Left lung (tissue), 14 donors: ENCODE measurements at places on chromosomes 7 and 10. TPM values are rescaled to one million over a fixed set of nuclear protein-coding genes. Genes with fewer than 3 reads are reported as not detected.
A peak's percentile ranks its signal among the peaks of the same experiment; 100 is the strongest.

Gene HTRA1
- 70.4 TPM for polyA plus RNA-seq

Gene CLIP2
- polyA plus RNA-seq = 28.9 TPM

Gene CFAP43
- polyA plus RNA-seq = 24.5 TPM

Gene TMEM213
- polyA plus RNA-seq = 0.40 TPM

Gene WNT8B
- 0.10 TPM for polyA plus RNA-seq

Gene NAMPT
- 43.1 TPM for polyA plus RNA-seq

Gene IFIT3
- 13.6 TPM for polyA plus RNA-seq

Gene TMEM72
- 1.5 TPM for polyA plus RNA-seq

Gene CALHM2
- polyA plus RNA-seq = 11.1 TPM

Gene CUZD1
- 1.9 TPM for polyA plus RNA-seq

DNA sequence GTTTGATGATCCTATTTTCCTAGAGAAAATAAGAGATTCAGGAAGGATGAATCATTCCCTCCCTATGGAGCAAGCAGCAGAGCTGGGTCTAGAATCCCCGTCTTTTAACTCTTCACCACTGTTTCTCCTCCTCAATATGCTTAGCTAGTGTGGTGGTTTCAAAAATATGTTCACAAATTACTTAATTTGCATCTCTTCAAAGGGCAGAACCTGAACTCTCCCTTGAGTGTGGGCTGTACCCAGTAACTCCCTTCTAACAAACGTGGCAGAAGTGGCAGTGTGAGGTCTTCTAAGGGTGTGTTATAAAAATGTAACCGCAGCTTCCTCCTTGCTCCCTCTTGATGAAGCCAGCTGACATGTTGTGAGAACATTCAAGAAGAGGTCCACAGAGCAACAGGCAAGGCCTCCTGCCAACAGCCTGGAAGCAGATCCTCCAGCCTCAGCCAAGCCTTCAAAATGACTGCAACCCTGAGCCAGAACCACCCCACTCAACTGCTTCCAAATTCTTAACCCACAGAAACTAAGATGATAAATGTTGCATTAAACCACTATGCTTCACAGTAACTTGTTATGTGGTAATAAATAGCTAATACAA lies 36.6 kb downstream of the SRPK2 start:
- peak; percentile 37 for DNase-seq

DNA sequence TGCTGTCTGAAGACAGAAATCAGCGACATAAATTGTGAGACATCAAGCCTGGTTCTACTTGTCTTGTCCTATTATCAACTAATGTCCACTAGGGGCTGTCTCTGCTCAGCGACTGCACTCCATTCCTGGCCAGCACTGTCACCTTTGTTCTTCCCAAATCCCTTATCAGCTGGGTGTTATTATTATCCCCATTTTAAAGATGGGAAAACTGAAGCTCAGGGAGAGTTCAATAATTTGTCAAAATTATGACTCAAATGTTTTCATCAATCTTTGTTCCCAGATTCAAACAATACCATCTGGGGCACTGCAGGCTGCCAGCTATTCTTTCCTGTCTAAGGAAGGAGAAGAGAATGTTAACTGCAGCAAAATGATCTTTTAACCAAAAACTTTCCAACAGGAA lies 431.6 kb upstream of the NFE2L3 start:
- DNase-seq = no peak

DNA sequence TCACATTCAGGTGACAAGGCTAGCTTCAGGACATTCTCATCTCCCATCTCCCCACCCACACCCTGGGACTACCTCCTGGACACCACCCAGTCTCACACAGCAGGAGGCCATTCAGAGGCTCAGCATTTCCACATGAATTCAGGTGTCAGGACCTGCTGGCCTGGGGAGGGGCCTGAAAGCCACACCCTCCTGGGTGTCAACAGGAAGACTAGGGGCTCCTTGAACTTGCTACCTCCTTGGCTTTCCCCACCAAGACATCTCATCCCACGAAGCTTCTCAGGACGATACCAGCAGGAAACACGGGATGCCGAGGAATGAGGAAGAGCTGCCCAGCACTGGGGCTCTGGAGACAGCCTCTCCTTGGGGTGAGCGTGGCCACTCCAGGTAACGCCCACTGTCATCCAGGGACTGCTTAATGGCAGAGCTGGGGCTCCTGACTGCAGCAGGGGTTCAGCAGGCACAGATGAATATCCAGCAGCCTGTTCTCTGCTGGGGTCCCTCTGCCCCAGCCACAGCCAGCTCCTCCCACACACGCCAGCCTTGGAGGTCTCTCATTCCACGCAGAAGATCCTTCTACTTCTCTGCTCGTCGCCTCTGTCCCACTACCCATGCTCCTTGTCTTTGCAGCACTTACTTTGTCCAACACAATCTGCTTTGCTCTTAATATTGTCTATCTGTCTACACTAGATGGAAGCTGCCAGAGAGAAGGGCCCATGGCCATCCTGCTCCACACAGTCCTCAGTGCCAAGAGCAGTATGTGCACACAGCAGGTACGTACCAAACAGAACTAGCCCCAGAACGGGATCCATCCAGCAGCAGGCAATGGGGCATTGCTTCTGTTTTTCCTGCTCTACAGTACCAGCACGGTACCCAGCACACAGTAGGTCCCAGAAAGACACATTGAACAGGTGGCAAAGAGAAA lies 88.7 kb downstream of the FAM53B start:
- DNase-seq = peak; percentile 55

DNA sequence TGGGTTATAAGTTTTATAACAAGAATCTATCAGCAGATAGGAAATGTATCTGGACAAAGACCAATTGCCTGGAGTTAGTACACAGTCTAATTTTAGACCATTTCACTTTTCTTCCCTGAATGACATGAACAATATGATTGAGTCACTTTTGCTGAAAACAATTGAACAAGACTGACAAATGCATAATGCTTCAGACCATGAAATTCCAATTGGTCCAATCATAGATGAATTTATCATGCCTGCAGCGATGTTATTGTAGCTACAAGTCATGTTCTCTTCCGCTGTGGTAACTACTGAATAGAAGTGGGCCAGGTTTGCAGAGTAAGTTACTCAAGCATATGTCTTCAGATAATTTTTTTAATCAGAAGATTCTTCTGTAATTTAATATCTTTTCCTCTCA lies 73.4 kb downstream of the VSTM2A start:
- no peak for DNase-seq

DNA sequence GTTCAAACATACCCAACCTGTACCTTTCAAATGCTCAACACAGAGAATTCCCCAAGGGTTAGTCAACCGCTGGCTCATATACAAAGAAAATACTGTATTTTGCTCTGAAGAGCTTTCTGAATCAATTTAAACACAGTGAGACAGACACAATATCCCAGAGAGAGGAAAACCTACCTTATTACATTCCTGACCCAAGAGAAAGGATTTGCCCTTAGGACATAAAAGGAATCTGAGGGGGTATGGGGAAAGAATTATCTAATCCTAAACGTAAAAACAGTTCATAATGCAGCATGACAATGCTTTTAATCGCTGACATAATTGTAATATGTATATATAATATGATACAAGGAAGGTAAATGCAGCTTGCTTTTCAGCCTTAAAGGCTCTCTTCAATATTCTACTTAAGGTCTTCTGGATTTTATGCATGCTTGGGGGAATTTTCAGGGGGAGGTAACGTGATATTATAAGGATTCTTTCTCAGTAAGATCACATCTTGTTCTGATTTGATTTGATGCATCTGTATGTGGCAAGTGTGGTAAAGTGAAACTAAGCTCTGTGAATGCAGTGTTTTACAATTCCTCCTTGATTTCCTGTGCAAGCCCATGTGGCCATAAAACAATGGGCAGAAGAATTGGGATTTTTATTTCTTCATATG lies 240.5 kb downstream of the GLI3 start:
- DNase-seq = no peak

GRCh38 chr10:14413523-14413922 lies 82.8 kb upstream of the FRMD4A start:
- no peak for DNase-seq

- DNase-seq = no peak
These were observed 163.7 kb downstream of the WNT2 start for GRCh38 chr7:117158941-117159697.

DNA sequence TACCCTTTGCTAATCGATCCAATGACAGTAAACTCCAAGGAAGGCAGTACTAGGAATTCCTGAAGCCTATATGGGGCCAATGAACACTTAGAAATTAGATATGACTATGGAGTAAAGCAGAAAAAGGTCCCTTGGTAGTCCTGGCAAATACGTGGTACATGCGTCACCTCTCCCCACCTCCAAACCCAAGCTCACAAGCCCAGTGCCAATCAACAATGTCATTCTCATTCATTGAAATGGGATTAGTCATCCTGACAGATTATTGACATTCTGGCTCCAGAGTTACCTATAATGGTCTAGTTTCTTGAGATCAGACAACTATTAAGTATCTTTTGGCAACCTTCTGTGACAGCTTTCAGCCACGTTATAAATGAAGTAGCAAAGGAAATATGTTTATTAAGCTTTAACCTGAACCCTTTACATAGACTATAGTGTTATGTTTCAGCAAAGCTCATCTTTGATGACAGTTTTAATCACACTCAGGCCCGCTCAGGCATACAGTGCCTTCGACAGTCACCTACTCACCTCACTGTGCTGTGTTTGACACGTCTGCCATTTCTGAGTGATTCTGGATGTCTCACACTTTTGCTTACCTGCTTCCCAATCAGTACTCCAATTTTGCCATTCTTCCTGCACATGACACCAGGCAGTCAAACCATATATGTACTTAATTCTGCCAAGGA lies 69.6 kb upstream of the ADO start:
- DNase-seq = no peak

DNA sequence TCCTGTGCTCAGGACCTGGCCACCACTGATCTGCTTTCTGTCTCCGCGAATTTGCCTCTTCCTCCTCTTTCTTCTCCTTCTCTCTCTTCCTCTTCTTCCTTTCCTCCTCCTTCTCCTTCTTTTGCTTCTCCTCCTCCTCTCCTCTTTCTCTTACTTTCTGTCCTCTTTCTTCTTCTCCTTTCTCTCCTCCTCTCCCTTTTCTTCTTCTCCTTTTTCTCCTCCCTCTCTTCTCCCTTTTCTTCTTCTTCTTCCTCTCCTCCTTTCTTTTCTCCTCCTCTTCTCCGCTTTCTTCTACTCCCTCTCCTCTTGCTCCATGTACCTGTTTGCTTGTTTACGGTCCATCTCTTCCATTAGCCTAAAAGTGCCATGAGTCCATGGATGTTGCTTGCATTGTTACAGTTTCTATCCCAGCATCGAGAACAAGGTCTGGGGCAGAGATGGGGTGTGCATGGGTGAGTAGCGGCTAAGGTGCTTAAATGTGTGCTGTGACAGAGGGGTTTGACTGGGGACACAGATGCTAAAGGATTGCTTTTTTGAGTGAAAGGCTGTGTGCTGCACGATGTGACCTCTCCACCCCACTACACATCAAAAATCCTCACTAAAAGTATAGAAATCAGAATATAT lies 7.7 kb downstream of the SH2D4B start:
- DNase-seq = no peak

- no peak for DNase-seq
These were observed 170.3 kb downstream of the NEURL1 start for GRCh38 chr10:103663802-103664201.

GRCh38 chr10:79482741-79483140 lies 29.6 kb upstream of the EIF5AL1 start:
- no peak for DNase-seq

GRCh38 chr10:110959379-110960332 lies 40.3 kb downstream of the SHOC2 start:
- DNase-seq = peak; percentile 7

DNA sequence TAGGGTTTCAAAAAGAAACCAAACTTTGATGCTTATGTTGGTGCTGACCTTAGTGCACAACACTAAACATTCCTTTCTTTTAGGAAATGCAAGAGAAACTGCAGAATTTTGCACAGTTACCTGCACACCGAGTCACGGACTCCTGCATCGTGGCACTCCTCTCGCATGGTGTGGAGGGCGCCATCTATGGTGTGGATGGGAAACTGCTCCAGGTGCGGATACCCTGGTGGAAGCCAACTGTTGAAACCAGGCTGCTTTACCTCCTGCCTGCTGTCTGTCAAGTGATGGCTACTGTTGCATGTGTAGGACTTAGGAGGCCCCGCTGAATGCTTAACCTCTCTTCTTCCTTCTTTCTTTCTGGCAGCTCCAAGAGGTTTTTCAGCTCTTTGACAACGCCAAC lies 11.7 kb downstream of the CASP2 start:
- no peak for DNase-seq

- peak; percentile 32 for DNase-seq
These were observed 22.4 kb upstream of the PPA1 start for GRCh38 chr10:70255329-70256299.
